ENCODE measurements at places on chromosomes 7 and 10.

- DNase-seq = no peak
Measured at GRCh38 chr10:86366033-86366901, at the start of gene GRID1. Gene GRID1 (minus strand): TSS chr10:86366795.

- no peak for DNase-seq
Measured at GRCh38 chr10:133242611-133243356, 5.1 kb downstream of the VENTX start.

GRCh38 chr7:30521532-30521931 lies 16.9 kb upstream of the GGCT start:
- DNase-seq = no peak

DNA sequence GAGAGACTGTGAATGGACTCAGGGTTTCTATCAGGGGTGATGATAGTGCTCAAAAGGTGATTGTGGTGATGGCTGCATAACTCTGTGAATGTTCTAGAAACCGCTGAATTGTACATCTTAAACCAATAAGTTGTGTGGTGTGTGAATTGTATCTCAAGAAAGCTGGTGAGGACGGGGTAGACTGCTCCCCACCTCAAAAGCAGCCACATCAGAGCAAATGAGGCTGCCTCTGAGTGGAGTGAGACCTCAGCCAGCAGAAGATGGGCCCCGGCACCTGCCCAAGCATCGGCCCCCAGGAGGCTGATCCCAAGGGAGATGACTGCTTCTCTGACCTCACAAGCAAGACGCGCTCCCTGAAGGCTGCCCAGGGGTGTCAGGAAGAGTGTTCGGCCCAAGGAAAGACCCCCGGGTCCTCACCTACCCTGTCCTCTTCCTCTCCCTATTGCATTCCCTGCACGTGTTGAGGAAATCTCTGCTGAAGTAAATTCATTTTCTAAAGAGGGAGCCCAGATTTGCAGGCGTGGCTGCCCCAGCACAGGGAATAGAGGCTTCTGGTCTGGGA lies 279.3 kb upstream of the SHH start:
- no peak for DNase-seq

GRCh38 chr10:88270871-88271713 lies 312.0 kb downstream of the RNLS start:
- DNase-seq = peak; percentile 44

GRCh38 chr10:8336629-8337331 lies 282.3 kb downstream of the GATA3 start:
- DNase-seq = no peak

GRCh38 chr10:11165591-11166543 lies 148.2 kb downstream of the CELF2 start:
- peak; percentile 66 for DNase-seq

- no peak for DNase-seq
Measured at GRCh38 chr10:30227481-30227880, 121.6 kb downstream of the MTPAP start.

DNA sequence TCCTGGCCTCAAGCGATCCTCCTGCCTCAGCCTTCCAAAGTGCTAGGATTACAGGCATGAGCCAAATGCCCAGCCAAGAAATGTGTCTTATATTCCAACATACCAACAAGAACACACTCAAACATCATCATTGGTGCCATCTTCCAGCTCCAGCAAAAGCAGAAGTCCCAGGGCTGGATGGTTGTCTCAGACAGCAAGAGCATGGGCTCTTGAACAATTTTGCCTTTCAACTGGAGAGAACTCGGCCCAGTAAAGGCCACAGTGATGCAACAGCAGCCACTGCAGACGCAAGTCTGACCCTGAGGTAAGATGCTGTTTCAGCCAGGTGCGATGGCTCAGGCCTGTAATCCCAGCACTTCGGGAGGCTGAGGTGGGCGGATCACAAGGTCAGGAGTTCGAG lies 52.8 kb upstream of the NFE2L3 start:
- DNase-seq = no peak

GRCh38 chr7:45048748-45049147 lies 40.0 kb downstream of the NACAD start:
- no peak for DNase-seq

DNA sequence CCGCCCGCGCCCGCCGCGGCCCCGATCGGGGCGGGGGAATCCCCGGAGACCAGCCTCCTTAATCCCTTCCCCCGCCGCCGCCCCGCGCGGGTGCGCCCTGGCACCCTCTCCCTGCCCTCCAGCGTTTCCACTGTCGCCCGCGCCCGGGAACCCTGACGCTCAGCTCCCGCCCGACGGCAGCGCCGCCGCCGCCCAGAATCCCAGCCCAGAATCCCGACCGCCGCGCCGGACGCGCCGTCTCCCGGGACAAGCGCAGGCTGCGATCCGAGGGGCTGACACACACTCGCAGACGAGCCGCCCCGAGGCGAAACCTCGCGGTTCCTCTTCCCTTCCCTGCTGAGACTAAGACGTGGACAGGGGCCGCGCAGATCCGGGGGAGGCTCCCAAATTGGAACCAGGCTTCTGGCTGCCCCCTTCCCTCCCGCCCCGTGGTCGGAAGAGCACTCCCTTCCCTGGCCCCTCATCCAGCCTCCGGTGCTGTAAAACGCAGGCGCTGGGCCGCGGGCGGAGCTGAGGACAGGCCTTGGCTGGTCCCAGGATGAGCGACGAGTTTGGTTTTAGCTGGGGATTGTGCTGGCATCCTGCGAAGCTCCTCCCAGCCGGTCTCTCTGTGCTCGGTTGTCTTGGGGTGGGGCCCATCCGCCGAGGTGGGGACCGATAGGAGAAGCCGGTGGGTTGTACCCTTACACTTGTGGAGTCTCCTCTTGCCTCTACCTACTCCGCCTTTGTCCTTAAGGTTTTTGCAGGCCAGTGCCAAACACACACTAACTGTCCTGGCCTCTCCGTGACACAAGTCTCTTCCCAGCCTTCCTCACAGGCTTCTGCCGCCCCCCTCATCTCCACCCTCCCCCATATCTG lies 1.1 kb downstream of the MARVELD1 start:
- DNase-seq = no peak

DNA sequence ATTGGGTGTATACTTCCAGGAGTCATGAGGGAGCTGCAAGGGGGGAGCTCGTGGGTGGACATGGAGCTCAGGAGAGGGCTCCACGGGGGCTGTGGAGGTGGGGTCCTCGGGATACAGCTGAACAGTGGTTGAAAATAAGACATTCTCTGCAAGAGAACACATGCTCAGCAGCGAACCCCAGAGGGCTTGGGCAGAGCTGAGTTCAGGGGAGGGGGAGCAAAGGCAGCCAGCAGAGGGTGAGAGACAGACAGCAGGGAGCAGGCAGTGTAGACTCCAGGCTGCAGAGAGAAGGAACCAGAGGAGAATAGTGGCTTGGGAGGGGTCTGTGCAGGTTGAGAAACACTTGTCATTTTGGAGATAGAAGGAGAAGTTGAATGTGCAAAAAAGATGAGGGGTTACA lies 73.0 kb upstream of the LRRC18 start:
- DNase-seq = no peak

- DNase-seq = no peak
Measured at GRCh38 chr10:71671994-71672946, 47.3 kb downstream of the C10orf105 start.

DNA sequence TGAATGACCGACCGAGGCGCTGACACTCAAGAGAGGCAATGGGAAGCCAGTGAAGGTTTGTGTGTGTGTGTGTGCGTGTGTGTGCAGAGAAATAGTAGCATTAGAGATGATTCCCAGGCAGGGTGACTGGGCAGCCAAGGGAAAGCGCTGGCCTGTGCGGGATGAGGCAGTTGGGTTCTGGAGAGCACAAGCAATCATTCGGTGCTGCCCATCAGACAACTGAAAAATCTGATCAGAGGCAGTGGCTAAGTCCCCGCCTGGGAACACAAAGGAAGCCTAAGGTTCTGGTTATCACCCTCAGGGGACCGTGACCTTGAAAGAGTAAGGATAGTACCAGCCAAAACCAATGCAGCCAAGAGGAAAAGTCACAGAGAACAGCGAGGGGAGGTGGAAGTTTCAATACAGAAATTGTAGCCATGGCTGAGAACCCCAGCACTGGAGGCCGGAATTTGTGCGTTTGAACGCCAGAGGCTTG lies 868 bp upstream of the PDCD4 start:
- no peak for DNase-seq

DNA sequence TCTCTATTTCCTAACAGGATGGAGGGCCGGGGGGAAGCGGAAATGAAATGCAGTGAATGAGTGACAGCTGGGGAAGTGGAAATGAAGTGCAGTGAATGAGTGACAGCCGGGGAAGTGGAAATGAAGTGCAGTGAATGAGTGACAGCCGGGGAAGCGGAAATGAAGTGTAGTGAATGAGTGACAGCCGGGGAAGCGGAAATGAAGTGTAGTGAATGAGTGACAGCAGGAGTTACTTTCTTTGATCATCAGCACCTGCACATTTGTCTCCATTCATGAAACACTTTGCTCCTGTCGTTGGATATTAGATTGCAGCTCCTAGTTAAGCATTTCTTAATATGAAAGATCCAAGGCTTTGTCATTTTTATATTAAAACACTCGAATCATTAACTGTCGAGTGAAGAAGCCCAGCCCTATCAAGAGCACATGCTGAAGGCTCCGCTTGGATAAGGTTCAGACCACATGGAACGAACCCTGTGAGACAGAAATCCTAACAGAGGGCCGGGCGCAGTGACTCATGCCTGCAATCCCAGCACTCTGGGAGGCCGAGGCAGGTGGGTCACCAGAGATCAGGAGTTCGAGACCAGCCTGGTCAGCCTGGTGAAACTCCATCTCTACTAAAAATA lies 406.0 kb upstream of the ADARB2 start:
- DNase-seq = no peak

DNA sequence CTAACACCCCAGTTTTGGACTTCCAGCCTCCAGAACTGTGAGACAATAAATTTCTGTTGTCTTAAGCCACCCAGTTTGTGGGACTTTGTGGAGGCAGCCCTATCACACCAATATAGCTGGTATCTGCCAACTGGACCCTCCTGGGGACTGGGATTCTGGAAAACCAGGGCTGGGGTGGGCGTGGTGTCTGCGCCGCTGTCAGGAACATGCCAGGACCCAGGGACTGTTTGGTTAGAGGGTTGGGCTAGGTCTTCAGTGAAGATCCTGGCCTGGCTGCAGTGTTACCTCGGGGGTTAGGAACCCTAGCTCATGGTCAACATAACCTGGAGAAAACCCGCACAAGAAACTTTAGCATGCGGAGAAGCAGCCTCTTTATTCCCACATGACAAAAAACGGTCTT lies 42.6 kb downstream of the PNLIPRP2 start:
- no peak for DNase-seq

- DNase-seq = no peak
Measured at GRCh38 chr10:67789769-67790168, 48.2 kb downstream of the DNAJC12 start.

GRCh38 chr7:26861050-26861449 lies 3.3 kb downstream of the SKAP2 start:
- DNase-seq = no peak

GRCh38 chr10:124221356-124222317 lies 128.2 kb upstream of the CHST15 start:
- no peak for DNase-seq

DNA sequence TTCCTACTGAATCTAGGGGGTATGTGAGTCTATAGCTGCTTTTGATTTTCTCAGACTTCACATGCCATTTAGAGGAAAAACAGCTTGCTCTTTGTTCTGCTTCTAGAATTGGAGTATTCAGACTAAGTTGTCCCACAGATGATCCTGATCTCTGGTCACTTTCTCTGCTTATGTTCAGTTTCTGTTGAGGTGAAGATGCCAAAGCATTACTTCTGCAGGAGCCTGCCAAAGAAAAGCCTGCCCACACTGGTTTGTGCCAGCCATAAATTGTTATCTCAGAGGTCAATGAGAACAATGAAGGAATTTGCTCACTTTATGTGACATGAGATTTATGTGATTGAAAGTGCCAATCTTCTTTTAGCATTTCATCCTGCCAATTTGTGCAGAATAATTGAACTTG lies 163.6 kb downstream of the CDK14 start:
- no peak for DNase-seq

GRCh38 chr7:113774182-113774807 lies 144.5 kb downstream of the PPP1R3A start:
- DNase-seq = no peak

GRCh38 chr7:2014391-2015241 lies 218.1 kb downstream of the MAD1L1 start:
- no peak for DNase-seq

DNA sequence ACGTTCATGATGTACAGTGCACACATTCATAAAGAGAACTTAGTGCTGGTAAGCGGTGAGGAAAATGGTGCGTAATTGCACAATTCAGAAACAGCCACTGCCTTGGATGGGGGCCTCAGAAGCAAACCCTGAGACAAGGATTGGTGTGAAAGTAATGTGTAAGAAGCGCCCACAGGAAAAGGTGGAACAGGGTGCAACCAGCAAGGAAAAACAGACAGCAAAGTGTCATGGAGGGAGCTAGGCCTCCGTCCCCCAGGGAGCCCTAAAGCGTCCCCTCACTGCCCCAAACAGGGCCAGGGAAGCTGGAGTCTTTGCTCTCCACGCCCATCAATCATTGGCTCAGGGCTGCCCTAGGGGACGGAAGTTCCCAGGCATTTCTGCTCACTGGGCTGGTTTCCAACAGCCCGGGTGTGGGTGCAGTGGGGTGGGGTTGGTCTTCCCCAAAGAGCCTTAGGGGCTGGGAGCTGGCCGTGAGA lies 9.6 kb upstream of the C10orf105 start:
- DNase-seq = no peak

GRCh38 chr7:4279216-4279615 lies 402.9 kb upstream of the FOXK1 start:
- no peak for DNase-seq

- DNase-seq = no peak
Measured at GRCh38 chr7:107276220-107276827, 107.5 kb downstream of the HBP1 start.

- no peak for DNase-seq
Measured at GRCh38 chr10:68666280-68666760, 54.7 kb upstream of the CCAR1 start.

- no peak for DNase-seq
Measured at GRCh38 chr7:46786221-46786954, 795.5 kb downstream of the TNS3 start.

DNA sequence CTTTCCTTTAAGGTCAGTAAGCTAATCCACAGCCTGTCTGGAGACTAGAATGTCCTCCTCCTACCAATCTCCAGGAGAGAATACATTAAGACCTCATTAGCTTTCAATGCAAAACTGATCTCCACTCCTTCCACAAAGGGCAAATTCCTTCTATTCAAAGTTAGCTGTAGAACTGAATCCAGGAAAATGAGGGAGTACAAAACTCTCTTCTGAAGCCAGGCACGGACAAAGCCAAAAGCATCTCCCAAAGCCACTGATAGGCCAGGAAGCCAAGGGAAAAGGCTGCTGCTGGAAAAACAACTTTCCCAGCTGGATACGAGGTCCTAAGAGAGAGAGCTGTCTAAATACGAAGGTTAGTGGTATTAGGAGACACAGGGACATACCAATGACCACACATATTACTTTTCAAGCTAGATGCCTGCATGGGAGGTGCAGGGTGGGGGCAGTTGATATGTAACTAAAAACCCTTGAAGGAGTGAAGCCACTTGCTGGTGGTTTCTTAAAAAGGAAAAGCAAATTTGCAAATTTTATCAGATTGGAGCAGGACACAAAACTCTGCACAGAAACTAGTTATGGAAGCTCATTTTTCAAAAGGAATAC lies 43.6 kb downstream of the MKX start:
- DNase-seq = no peak
